RCC 7860 (cell line): ENCODE measurements at places on chromosomes 5 and 9.

DNA sequence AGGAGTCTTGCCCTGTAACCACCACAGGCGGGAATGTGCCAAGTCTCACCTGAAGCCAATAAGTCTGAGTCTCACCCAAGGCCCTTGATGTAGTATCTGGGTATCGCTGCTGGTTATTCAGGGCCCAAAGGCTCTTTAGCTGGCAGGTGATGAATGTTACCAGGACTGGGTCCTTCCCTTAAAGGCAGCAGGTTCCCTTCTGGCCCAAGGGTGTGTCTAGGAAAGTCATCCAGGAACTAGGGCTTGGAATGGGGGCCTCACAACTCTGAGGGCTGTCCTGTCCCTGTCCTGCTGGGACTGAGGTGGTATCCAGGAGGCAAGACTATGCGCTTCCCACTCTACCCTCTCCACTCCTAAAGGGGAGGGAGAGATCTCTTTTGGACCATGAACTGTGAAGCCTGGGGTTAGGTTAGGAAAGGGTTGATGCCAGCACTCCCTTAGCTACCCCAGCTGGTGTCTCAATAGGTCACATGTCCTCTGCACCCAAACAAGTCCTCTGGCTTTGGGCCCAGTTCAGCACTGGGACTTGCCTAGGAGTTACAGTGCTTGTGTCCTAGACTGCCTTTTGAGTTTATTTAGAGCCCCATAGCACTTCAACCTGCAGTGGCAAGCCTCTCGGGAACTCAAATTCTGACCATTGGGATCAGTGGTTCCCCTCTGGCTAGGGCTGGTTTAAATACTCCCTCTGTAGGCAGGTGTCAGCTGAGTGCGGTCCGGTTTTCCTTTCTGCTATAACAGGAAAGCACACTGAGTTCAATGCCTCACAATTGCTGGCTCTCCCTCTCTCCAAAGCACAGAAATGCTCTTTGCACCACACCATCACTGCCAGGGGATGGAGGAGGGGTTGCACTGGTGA is 22.5 kb upstream of the RANBP3L start:
- DNase-seq = no peak

GRCh38 chr5:161899590-161899989 is 51.7 kb downstream of the GABRA1 start:
- no peak for DNase-seq

GRCh38 chr5:71882826-71883741 is 164.0 kb downstream of the CARTPT start:
- DNase-seq = no peak

DNA sequence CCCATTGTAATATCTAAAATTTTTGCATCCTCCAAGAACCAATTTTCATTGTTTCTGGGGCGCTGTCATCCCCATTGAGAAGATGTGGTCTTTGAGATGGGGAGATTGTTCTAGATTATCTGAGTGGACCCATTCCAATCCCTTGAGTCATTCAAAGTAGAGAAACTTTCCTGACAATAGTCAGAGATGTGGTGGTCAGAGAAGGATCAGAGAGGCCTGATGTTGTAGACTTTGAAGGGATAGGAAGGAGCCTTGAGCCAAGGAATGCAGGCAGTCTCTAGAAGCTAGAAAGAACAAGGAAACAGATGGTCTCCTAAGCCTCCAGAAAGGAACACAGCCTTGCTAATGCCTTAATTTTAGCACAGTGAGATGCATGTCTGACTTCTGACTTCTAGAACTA is 80.4 kb downstream of the TEK start:
- DNase-seq = no peak

GRCh38 chr9:30925635-30926034 is 1458.8 kb upstream of the ACO1 start:
- DNase-seq = no peak

DNA sequence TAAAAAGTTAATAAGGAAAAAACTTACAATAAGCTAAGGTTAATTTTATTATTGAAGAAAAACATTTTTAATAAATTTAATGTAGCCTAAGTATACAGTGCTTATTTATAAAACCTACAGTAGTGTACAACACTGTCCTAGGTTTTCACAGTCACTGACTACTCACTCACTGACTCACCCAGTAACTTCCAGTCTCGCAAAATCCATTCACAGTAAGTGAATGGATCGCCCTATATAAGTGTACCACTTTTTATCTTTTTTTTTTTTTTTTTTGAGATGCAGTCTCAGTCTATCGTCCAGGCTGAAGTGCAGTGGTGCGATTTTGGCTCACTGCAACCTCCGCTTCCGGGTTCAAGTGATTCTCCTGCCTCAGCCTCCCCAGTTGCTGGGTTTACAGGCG is 47.7 kb downstream of the FNIP1 start:
- peak; percentile 60 for DNase-seq

GRCh38 chr5:22986281-22986680 is 133.1 kb upstream of the CDH12 start:
- no peak for DNase-seq

DNA sequence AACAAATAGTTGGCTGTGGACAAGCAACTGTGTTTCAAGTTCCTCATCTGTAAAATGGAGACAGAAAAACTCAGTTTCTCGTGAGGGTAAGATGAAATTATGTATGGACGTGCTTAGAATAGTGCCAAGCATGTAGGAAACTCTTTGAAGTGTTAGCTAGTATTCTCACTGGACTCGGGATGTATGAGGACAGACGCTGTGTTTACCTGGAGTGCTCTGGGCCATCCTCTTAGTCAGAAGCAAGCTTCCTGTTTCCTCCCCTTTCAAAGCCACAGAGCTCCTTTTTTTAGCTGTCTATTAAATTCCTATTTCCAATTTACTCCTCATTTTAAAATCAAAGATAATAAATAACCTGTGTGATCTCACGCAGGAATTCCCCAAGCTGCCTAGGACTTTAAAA is 23.8 kb upstream of the IQGAP2 start:
- DNase-seq = no peak

DNA sequence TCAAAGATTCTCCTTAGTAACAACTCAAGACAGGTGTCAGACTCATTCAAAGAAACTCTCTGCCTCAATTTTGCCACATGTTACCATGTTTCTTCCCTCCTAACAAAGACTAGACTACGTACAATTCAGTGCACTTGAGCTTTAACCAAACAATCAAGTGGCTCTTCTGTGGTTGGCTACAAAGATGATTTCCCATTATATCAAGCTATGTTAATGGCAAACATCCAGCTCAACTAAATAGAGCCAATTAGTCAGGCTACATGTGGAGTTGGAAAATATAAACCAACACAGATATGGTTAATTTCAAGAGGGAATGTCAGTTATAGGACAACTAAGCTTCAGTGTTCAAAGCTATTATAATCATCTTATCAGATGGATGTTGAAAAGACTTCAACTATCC is 29.2 kb upstream of the ADRA1B start:
- no peak for DNase-seq

DNA sequence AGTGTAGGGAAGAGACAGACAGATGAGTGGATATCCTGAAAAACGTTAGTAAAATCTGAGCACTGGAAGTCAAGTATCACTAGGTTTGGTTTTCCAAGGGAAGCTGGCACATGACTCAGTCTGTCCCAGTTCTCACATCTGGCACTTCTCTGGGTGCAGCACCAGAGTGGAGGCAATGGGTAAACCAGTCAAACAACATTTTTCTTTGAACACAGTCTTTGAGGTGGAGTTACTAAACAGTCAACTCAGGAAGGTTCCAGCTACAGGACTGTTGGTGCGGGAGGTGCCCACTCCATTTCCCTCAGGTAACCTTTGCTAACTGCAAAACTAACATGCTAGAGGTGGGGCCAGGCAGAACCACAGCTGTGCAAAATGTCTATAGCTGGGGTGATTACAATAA is 301.4 kb upstream of the RFX3 start:
- no peak for DNase-seq

DNA sequence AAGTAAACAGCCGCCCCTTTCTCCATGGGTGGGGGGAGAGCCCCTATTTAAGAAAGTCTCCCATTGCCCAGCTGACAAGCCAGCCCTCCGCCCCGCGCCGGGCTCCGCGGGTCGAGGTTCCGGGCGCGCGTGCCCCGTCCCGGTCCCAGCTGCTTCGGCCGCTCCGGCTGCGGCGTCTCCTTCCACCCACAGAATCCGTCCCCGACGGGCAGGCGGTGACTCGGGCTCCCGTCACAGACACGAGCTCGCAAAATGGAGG is 223 bp downstream of the NR3C1 start:
- DNase-seq = no peak

DNA sequence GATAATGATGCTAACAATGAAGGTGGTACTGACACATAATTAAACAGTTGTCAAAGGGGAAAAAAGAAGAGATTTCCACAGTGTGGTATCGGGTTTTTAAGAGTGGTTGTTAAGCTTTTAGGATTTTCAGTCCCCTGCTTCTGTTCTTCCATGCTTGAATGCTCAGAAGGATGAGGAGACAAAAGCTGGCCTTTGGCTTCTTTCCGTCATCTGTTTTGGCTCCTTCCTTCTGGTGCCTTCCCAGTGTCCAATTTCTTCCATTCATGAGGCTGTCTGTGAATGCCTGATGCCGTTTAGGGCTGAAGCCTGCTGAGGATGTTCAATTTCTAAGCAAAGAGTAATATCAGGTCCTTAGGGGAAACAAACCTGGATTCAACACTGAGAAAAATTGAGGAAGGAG is 179.6 kb upstream of the GLRA1 start:
- DNase-seq = no peak

- no peak for DNase-seq
These were observed 13.3 kb downstream of the CAVIN4 start for GRCh38 chr9:100591139-100591538.

DNA sequence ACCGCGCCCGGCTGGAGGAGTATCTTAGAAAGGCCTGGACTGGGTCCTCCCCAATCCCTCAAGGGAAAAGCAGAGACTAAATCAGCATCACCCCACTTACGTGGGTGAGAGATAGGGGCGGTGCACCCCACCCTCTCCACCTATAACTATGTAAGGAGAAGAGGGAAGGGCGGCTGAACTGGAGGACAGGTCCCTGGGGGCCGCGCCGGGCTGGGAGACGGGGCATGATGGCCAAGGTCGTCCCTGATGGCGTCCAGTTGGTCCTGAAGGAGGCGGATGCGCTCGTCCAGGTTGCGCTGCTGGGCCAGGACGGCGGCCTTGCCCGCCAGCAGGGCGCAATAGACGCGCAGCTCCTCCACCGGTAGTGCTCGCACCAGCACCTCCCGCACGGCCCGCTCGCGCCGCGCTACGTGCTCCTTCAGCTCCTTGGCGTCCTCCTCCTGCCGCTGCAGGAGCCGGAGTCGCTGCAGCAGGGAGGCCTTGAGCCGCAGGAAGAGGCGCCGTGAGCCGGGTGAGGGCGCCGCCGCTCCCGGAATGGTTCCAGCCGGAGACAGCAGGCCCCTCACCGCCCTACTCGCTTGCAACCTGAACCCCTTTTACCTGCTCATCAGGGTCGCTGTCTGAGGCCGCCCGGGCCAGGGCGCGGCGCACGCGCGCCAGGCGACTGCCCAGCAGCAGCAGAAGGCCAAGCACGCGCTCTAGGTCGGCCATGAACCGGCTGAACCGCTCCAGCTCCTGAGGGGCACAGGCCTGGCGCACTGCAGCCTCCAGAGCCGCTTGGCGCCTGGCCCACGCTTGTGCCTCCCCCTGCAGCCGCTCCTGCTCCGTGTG is 7.6 kb downstream of the SHROOM1 start:
- DNase-seq = no peak

GRCh38 chr9:102087141-102087540 is 348.7 kb upstream of the GRIN3A start:
- DNase-seq = no peak

GRCh38 chr9:120612218-120612617 is 32.3 kb upstream of the CDK5RAP2 start:
- DNase-seq = no peak

GRCh38 chr5:180142021-180142765 is 66.8 kb downstream of the RASGEF1C start:
- no peak for DNase-seq

GRCh38 chr5:134638760-134639201 is 6.2 kb upstream of the SAR1B start:
- DNase-seq = no peak

DNA sequence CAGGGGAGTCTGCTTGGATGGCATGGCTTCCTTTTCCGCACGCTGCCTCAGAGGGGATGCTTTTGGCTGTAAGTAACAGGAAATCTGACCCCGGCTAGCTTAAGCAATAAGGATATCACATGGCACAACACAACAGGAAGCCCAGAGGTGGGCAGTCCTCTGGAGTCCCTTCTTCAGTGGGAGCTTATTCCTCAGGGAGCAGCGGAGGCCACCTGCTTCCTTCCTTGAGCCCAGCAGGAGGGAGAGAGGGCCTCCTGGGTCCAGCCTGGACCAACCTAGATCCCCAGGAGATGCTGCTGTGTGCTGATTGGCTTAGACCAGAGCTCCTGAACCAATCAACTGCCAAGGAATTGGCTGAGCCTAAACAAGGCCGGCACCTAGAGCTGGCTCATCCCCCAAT is 66.3 kb downstream of the C9orf50 start:
- no peak for DNase-seq

DNA sequence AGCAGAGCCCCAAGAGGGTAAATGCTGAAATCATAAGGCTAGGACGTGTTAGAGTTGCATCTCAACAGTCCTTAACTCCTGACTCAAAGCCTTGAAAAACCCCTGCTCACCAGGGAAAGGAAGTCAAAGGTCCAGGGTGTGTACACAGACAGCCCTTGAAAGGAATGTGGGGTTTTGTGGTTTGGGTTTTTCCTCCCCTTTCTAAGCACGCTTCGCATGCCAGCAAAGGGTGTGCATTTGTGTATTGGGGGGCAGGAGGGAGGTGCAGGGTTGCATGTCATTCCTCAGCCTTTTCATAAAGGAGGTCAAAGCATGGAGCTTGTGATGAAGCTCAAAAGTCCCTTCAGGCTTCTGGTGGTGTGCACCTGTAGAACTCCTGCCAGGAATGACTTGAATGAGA is 17.3 kb upstream of the XPA start:
- peak; percentile 73 for DNase-seq

GRCh38 chr5:138370537-138370936 is 18.1 kb downstream of the KDM3B start:
- no peak for DNase-seq

DNA sequence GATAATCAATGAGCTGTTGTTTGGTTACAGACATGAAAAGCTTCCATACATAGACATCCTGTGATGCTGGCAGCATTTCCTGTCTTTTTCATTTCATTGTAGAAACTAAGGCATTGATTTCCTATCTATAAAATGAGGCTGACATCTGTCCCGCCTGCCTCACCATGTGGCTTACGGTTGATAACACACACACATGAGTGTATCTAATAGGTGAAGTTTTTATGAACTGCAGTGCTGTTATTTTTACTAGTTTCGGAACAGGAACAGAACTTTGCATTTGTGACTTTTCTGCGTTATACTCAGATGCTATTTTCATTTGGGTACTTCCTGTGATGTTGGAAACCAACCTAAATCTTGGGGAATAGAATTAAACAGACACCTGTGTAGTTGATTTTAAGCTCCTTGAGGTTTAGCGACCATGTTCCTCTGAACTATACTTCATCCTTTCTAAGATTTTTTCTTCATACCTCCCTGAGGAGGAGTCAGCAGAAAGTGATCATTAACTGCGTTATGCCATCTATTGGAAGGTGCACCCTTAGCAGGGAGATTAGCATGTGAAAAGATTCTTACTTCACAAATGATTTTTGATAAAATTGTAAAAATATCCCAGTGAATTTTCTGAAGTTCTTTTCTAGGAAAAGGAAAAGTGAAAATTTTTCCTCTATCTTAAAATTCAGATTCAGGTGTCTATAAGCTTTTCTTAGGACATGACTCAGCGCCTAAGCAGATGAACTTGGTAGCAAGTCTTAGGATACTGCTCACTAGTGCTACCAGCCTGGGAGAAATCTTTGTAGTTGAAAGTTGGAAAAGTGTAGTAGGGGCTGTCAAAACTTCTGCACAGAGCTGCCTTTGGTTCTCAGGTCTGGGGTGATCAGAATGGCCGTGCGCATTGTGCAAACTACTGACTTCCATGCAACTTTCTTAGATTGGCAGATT is 134.5 kb downstream of the TRIO start:
- no peak for DNase-seq

- DNase-seq = peak; percentile 63
These were observed 173.3 kb downstream of the COL23A1 start for GRCh38 chr5:178416919-178417318.
